ENCODE measurements at places on chromosomes 2 and 18. TPM values are rescaled to one million over a fixed set of nuclear protein-coding genes. Genes with fewer than 3 reads are reported as not detected.

The SPATA3 gene
- not detected for total RNA-seq

The ATRAID gene
- total RNA-seq: 119 TPM

DNA sequence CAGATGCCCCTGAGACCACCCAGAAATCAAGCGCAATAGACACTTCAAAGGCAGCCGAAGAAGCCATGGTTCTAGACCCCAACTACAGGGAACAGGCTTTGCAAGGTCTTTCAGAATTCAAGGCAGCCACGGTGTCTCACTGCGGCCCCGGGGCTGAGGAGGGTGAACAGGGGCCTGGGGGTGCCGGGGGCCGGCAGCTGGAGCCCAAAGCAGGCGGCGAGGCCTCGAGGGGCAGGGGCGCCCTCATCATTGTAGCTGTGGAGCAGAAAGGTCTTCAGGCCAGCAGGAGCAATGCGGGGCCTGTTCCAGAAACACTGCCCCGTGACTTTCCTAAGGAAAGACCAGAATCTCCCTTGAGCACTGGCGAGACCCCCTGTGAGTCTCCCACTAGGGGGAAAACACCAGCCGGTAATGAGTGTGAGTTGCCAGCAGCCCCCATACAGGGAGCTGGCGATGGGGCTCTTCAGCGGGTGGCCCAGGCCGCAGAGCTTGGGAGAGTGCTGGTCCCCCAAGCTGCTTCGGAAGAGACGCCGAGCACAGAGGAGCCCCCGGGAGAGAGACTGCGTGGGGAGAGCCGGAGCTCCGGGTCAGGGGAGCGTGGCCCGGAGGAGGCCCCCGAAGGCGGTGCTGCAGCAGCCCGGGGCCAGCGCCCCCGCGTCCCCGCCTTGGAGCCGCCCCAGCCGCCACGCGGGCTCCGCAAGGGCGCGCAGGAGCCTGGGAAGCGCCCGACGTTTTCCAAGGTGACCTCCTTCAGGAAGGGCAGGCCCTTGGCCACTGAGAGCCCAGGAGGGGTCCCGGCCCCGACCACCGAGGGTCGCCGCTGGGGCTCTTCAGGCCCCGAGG, 79.1 kb downstream of the ARHGEF4 start:
- no peak for DNase-seq

- no peak for DNase-seq
Measured at GRCh38 chr2:216094701-216095100, 13.0 kb downstream of the TMEM169 start.

- DNase-seq: no peak
Measured at GRCh38 chr2:208586516-208586915, 179.9 kb downstream of the PTH2R start.

DNA sequence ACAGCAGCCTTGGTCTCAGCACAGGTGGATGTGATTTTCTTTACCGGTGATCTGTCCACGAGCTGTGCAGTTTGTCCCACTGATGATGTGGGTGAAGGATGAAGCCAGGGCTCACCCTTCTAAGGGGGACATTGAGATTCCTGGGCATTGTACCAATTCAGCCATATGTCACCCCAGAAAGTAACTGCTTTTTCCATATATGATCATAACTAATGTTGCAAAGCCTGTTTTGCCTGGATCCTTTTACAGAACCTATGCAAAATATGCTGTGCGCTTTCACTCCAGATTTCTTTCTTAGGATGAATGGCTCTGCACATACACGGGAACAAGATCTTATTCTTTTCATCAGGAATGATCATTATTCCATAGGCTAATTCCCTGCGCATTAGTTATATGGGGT, 96.9 kb upstream of the POU3F3 start:
- no peak for DNase-seq

- DNase-seq: no peak
Measured at GRCh38 chr2:62034715-62035114, 129.2 kb downstream of the COMMD1 start.

All from kidney (tissue), 22 donors.